ENCODE measurements at places on chromosomes 6 and 20.
A peak's percentile ranks its signal among the peaks of the same experiment; 100 is the strongest.

DNA sequence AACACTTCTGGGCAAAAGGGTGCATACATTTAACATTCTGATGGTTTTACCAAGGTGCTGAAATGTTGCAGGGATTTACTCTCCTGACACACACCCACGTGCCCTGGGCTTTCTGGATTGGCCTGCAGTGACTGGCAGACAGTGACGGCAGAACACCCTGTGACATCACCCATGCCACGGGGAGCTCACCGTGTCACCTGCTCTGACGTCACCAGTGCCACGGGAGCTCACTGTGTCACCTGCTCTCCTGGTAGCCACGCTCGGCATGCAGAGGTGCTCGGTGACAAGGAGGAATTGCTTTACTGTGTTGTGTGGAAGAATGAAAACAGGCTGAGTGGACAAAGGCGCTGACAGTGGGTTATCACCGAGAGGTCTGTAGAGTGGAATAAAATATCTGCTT, 99.3 kb downstream of the RAMACL start:
- no peak for DNase-seq

DNA sequence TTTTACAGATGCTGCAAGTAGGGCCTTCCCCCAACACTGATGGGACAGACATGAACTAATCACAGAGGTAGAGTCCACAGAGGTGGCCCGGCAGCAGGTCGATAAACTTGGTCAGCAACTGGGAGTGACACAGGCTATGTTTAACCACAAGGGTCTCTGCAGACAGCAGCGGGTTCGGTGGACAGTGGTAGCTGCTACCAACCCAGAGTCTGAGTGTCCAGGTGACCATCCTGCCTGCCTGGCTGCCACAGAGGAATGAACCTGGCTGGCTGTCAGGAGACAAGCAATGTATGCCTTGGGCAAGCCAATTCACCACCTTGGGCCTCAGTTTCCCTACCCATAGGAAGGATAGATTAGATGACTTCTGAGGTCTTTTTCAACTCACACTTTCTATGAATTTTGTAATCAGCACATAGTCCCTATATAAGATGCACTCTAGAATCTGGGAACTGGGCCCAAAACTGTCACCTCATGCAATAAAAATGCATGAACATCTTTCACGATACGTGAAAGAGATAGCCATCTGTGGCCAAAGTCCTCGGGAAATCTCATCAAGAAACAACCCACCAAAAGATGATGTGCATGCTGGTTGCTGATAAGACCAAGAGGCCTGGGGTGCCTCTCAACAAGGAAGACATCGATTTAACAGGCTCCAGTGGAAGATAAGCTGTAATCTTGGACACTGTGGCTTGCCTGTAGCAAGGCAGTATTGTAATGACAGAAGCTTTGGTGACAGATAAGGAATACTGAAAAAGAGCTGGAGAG, 30.5 kb downstream of the MDGA1 start:
- no peak for DNase-seq

DNA sequence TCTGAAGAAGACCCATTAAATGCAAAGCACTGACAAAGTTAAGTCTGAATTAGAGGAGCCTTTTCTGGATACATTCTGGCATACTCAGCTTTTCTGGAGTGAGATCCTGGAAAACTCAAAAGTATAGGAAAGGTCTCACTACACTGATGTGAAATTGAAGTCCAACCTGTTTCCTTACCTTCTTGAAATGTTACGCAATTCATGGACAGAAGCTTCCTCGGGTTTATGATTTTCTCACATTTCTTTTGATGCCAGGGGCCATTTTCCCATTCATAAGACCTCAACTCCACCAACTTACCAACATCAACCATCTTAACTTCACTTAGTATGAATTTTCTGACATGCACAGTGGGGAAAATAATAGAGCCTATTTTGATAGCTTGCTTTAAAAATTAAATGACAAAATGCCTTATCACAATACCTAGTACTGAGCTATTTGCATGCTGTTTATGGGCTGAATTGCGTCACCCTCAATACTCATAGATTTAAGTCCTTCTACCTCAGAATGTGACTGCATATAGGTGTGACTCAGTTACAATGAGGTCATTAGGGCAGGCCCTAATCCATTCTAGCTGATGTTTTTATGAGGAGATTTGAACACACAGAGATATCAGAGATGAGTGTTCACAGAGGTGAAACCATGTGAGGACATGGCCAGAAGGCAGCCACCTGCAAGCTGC, 73.4 kb upstream of the RAB32 start:
- no peak for DNase-seq

DNA sequence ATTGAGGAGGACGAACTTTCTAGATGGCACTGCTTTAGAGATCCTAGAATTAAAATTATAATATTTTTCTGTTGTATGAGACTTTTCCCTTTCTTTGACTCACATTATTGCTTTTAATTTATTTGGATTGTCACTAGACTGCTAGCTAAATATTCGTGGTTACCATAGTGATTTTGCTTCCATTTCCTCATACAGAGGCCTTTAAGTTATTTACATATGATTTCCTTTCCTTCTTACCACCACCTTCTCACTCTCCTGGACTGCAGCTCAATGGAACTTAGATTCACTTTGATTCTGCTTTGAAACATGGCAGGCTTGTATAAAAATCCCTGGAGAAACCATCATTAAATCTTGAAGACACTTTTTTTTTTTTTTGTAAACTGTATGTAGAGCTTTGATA, 222.9 kb downstream of the LAMA2 start:
- DNase-seq, result no peak

- peak; percentile 44 for DNase-seq
Observed at GRCh38 chr6:139240161-139241010, 51.4 kb downstream of the TXLNB start.

GRCh38 chr20:46089167-46089416, 670 bp downstream of the NCOA5 start:
- DNase-seq, result no peak

- DNase-seq, result no peak
Observed at GRCh38 chr6:130070326-130070725, 51.9 kb downstream of the L3MBTL3 start.

DNA sequence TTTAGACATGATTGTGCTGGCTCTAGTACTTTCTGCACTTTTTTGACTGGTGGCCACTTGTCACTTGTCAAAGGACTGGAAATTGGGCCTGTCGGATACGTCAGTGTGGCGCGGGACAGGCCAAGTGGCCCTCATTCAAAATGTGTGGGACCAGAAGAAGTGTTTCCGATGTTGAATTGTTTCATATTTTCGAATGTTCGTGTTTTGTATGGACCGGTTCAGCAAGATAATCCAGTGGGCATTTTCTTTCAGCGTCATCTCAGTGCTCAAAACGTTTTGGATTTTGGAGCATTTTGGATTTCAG, 3.5 kb downstream of the KIF25 start:
- DNase-seq, result no peak

DNA sequence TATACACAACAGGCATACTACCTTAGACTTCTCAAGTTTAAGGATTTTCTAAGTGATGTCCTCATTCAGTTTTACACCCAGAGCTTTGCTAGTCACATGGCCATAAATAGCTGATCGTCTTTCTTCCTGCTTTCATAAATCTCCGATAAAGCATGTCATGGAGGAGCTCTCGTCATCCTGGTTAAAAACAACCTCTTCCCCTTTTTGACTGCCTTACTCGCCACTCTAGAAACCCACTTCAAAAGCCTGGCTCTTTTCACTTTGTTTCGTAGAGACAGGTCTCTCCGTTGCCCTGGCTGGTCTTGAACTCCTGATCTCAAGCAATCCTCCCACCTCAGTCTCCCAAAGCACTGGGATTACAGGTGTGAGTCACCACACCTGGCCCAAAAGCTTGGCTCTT, 67.0 kb upstream of the SMIM29 start:
- DNase-seq, result no peak

DNA sequence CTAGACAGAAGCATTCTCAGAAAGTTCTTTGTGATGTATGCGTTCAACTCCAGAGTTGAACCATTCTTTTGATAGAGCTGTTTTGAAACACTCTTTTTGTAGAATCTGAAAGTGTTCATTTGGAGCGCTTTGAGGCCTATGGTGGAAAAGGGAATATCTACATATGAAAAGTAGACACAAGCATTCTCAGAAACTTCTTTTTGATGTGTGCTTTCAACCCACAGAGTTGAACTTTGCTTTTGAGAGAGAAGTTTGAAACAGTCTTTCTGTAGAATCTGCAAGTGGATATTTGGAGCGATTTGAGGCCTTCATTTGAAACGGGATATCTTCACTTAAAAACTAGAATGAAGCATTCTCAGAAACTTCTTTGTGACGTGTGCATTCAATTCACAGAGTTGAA, 582.6 kb upstream of the ZNF337 start:
- no peak for DNase-seq

GRCh38 chr6:152154559-152155356, 347.3 kb downstream of the ESR1 start:
- no peak for DNase-seq

DNA sequence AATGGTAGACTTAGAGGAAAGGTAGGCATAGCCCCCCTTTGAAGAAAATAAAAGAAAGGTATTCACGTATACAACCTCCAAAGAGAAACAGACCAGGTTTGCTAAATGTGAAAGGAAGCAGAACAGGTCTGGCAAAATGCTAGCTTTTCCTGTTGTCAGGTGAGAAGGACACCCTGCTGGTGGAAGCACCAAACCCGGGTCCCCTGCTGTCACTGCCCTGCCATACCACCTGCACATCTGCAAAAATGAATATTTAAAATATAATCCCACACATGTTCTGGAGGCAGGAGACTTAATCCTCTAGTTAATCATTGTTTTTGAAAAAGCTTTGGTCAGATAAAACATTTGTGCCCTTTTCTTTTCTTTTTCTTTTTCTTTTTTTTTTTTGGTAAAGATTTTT, 48.9 kb upstream of the OLIG3 start:
- no peak for DNase-seq

DNA sequence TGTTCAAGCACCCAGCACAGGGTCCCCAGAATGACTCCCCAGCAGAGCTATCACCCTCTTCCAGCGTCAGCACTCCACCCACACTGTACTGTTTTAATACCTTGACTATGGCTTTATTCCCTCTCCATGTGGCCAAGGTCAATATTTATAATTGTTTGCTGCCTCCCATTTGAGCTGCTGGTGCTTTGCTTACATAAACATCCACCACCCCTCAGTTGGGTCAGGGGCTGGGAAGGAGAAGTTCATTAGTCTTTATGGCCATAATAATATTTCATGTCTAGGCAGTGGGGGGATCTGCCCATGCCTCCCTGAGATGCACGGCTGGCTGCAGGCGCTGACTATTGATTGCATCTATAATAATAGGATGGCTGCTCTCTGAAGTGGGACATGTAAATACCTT, 41.8 kb upstream of the SAYSD1 start:
- no peak for DNase-seq

Measured in AG09319 (cell line).